ENCODE measurements at places on chromosomes 1 and 21.

- DNase-seq = no peak
Measured at GRCh38 chr1:205595435-205595834, 36.4 kb downstream of the ELK4 start.

DNA sequence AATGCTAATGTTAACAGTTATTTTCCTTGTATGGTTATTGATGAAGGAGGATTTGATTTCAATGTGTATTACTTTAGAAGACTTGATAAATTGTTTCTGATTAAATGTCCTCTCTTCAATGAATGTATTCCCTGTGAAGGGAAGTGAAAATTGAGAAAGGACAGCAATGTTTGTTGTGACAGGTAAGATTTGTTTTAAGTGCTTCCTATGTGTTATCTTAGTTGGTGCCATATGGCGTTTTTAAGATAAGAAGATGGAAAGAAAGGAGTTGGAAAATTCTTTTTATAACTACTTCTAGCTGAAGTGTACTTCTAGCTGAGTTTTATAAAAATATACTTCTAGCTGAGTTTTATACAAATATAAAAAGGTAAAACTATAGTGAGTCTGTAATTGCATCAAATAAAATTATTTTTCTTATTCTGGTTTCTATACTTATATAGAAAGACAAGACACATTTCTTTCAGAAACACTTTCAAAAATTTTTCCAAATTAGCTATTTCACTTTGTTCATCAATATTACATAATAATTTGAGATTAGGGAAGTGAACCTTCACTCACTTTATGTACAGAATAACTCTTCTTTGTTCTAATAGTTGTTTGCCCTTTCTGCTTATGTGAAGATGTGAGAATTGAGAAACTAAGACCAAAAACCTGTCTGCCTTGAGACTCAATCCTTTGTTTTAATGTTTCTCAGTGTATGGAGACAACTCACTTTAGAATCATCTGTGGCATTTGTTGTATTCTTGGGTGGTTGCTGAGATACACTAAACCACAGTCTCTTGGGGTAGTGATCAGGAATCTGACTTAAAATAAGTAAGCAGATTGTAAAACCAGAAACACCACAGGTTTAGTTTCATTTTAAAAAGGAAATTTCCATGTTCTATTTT lies 382.9 kb upstream of the B3GALT2 start:
- no peak for DNase-seq

- no peak for DNase-seq
Measured at GRCh38 chr21:39685991-39686390, 59.0 kb upstream of the IGSF5 start.

DNA sequence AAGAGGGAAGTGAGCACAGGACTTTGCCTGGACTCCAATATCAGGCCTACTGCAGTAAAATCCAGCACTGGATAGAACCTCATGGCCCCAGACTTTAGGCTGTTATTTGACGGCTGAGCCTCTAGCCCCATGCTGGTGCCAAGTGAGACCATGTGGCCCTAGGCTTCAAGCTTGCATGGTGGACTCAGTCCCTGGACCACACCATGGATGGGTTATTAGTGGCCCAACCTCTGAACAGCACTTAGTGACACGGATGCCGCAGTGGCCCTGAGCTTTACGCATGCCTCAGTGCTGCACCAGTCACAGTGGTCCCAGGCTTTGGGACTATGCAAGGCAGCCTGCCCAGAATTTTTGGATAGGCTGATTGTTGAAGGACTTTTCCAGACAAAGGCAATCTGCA lies 13.0 kb downstream of the IFI44L start:
- no peak for DNase-seq

DNA sequence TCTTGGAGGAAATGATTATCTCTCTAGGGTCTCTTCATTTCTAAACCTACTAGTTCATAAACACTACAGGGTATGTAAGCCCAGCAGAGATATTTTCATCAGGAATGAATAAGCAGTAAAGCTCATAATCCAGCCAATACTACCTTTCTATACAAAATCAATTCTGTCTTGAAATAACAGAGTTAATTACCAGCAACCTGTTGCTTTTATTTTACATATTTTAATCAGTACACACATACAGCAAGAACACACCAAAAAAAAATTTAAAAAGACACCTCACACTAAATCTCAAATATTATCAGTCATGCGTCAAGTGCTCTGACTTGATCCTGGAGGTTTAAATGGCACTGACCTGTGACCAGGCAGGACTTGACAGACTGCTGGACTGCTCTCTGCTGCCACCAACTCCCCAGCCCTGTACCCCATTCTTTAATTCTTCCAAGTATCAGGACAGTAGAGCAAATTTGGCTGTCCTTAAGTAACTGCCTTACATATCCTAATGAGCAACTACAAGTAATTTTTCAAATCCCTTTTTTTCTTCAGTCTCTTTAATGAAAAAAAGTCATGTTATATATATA lies 98.5 kb downstream of the CDC42BPA start:
- DNase-seq = no peak

DNA sequence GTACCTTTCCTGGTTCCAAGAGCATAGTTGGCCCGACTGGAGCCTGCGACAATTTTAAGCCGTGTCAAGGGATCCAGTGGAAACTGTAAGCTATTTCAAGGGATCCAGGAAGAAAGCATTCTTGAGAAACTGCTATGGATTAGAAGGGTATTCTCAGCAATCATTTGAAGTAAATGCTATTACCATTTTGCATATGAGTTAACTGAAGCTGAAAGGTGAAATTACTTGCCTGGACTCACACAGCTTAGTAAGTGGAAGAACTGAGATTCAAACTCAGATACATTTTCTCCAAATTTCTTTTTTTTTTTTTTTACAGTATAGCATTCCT lies 589 bp downstream of the ZNF684 start:
- DNase-seq = no peak

DNA sequence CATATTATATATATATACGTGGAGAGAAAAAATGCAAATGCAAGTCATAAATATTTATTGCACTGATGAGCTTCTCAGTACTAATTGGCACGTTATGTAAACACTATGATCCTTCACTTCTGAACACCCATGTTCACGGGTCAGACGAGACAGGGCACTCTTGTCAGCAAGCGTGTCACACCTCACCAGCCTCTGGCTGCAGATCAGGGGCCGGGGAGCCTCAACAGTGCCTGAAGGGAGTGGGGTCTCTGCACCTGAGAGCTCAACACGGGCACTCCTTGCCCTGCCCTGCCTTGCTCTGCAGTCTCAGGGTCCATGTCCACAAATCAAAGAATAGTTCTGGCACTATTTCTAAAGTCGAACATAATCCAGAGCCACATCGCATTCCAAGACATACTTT lies 409 bp upstream of the HIVEP3 start:
- DNase-seq = no peak

GRCh38 chr1:10507111-10507879 lies 32.5 kb downstream of the PEX14 start:
- peak; percentile 28 for DNase-seq

Measured in memory B cell (primary cell).